ENCODE measurements at places on chromosomes 12 and 14.

GRCh38 chr14:51828017-51828797 lies 32.2 kb upstream of the GNG2 start:
- peak; percentile 48 for DNase-seq

GRCh38 chr12:12510141-12510540 lies 52.5 kb downstream of the DUSP16 start:
- no peak for DNase-seq

- DNase-seq = peak; percentile 97
Observed at GRCh38 chr14:100375266-100375962, 52.3 kb downstream of the SLC25A47 start.

DNA sequence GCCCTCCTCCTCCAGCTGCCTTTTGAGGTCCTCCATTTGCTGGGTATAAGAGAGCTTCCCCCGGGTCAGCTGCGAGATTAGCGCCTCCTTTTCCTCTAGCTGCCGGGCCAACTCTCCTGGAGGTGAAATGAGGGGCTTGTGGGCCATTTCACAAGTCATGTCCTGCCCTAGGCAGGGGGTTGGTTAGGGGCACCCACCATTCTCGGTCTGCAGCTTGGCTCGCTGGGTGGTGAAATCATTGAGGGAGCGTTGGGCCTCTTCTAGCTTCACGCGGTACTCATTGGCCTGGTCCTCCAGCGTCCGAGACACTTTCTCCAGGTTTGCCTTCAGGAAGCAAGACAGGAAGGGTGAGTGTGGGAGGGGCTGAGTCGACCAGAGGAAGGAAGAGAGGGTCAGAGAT lies 12.6 kb downstream of the CMTM5 start:
- DNase-seq = no peak

- no peak for DNase-seq
Observed at GRCh38 chr12:70603044-70603443, 34.2 kb downstream of the PTPRB start.

- no peak for DNase-seq
Observed at GRCh38 chr12:39572551-39572950, 47.1 kb downstream of the ABCD2 start.

Data from inflammatory macrophage (primary cell).